ENCODE measurements at places on chromosomes 4 and X.

- DNase-seq, result no peak
Measured at GRCh38 chr4:25283948-25284347, 28.6 kb upstream of the ZCCHC4 start.

DNA sequence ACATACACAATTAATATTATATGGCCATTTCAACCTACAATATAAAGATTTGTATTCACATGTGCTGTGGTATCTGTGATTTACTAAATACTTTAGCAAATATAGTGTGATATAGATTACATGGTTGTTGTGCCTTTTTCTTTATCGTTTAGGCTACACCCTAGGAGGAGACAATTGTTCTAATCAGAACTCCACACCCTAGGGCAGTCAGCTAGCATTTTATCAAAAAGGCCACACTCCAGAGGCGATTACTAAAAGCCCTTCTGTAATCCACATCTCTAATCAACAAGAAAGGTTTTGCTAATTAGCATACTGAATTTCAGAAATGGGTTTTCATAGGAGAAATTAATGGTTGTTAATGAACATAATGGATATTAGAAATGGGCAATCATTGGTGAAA lies 319.5 kb upstream of the NOCT start:
- no peak for DNase-seq

DNA sequence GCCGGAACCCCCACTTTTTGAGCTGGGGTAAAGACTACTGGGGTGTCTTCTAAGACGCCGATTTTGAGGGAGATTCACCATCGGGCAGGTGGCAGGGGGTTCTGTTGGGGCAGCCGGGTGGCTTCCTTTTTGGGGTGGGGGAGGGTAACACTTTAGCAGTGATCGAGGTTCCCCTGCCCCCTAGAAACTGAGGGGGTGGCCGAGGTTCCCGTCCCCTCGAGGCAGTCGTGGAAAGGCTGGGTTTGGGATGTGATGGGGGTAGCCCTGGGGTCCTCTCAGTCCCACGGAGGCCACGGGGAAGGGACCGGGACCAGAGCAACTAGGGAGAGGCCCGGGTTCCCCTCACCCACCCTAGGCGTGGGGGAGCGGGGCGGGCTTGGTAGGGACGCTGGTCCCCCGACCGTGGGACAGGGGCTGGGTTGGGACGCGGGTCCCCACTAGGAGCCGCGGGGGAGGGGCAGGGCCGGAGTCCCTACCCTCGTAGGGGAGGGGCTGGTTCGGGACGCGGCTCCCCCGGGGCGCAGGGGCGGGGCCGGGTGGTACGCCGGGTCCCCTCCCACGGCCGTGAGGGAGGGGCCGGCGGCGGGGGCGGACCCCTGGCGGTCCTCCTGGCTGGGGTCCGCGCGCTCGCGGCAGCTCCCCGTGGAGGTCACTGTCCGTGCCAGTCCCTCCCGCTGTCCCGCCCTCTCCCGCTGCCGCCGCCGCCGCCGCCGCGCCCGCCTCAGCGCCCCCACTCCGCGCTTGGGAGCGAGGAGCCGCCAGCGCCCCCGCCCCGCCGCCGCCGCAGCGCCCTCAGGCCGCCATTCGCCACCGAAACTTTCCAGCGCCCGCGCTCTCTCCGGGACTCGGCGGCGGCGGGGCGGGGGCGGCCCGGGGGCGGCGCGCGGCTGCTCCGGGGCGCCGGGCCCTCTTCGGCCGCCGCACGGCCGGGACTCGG lies at the start of gene TBL1X:
TBL1X (plus strand) TSS at position 624 of the 937 bp plus-strand sequence. CDS start 188,529 bp downstream, outside the sequence.
- no peak for DNase-seq

GRCh38 chrX:38991656-38992440 lies 190.6 kb downstream of the MID1IP1 start:
- no peak for DNase-seq

DNA sequence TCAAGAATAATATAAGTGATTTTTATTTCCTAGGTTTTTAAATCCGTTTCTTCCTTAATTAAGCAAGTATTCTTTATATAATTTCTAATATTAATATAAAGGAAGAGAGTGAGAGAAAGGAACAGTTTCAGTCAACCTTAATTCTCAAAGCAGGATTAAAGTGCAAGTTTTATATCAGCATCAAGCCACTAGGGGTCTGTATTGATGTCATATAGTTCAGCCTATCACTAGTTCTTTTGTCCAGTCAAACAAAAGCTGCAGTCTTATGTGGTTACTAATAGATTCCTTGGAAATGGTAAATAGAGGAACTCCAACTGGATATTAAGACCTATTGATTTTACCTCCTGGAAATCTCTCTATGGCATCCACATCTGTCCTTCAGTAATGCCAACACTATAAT lies 82.0 kb downstream of the NAP1L3 start:
- DNase-seq, result no peak

DNA sequence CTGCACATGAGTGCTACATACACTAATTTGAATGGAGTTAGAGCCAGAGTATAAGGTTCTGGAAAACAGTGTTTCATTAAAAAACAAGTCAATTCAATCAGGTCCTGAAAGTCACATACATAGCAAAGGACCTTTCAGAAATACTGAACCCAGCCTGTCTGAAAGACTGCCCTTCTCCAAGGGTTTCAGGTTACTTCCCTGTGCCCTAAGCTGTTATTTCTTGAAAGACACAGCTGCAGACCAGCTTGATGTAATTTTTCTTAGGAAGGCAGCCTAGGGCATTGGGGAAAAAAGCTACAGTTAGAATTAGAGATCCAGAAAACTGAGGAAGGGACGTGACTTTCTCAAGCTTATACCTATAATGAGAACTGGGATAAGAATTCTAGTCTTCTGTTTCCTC lies 155.9 kb upstream of the MAOA start:
- DNase-seq, result no peak

Data from stimulated activated CD4-positive, alpha-beta T cell treated with anti-CD3 and anti-CD28 coated beads, Interleukin-12 subunit alpha, Interleukin-12 subunit beta, amount 100 ng/mL, for 24 hours (primary cell).